ENCODE measurements at places on chromosomes 1 and 21. TPM values are rescaled to one million over a fixed set of nuclear protein-coding genes. Genes with fewer than 3 reads are reported as not detected.

The SPATA45 gene
- total RNA-seq: not detected

- H3K36me3 ChIP-seq: no peaks in the 10 kb centered on the region
- no peak for DNase-seq
- H3K27me3 ChIP-seq: no peaks in the 10 kb centered on the region
Observed at GRCh38 chr1:25897754-25898153, 8.5 kb downstream of the STMN1 start.

DNA sequence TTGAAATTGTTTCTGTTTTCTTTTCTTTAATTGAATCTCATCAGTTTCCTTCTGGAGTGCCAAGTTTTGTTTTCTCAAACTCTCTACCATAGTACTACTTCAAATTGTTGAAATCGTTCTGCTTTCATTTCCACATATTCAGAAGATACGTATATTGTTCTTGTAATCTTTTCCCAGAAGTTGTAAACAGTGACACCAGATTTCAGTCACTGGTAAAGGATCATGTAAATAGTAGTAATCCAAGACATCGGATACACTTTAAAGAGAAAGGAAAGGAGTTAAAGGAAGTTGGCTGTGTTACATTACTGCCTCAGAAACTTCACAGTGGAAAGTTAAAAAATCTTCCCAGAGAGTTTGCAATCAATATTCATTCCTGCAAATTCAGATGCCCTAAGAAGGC is 67.5 kb downstream of the RGL1 start:
- H3K4me1 ChIP-seq: peaks cover 3% of the 10 kb centered on the region
- no peak overlapping the region for H3K4me3 ChIP-seq
- no peaks in the 10 kb centered on the region for H3K27me3 ChIP-seq
- no peak for DNase-seq

DNA sequence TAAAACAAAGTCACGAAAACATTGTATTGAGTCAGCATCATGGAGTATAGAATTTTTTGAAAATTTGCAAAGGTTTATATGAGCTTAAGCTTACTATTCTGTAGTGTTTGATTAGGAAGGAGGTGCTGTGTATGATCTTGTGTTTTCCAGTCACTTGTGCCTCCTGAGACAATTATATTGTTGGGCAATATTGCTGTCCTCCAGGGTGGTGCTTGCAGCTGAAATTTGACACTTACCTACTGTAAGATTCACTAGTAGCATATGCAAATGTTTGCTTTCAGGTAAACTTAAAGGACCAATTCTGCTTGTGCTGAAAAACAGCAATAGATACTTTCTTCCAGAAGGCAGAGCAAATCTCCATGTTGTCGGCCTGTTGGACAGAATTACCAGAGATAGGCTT is 268.0 kb downstream of the TGFB2 start:
- no peak for DNase-seq
- H3K4me1 ChIP-seq: no peaks in the 10 kb centered on the region
- no peak overlapping the region for H3K4me3 ChIP-seq

- no peak overlapping the region for H3K4me3 ChIP-seq
- no peaks in the 10 kb centered on the region for H3K27me3 ChIP-seq
Observed at GRCh38 chr1:2276803-2277580, 48.9 kb downstream of the SKI start.

- H3K4me3 ChIP-seq: no peak overlapping the region
- no peak for DNase-seq
- H3K36me3 ChIP-seq: no peaks in the 10 kb centered on the region
- no peaks in the 10 kb centered on the region for H3K4me1 ChIP-seq
Observed at GRCh38 chr21:25323356-25323949, 283.8 kb downstream of the MRPL39 start.

- H3K27me3 ChIP-seq: no peaks in the 10 kb centered on the region
- peaks cover 18% of the 10 kb centered on the region for H3K4me1 ChIP-seq
- no peaks in the 10 kb centered on the region for H3K36me3 ChIP-seq
- H3K4me3 ChIP-seq: no peak overlapping the region
- no peak overlapping the region for H3K27ac ChIP-seq
- DNase-seq: no peak
Observed at GRCh38 chr1:36709869-36710481, 227.3 kb upstream of the CSF3R start.

DNA sequence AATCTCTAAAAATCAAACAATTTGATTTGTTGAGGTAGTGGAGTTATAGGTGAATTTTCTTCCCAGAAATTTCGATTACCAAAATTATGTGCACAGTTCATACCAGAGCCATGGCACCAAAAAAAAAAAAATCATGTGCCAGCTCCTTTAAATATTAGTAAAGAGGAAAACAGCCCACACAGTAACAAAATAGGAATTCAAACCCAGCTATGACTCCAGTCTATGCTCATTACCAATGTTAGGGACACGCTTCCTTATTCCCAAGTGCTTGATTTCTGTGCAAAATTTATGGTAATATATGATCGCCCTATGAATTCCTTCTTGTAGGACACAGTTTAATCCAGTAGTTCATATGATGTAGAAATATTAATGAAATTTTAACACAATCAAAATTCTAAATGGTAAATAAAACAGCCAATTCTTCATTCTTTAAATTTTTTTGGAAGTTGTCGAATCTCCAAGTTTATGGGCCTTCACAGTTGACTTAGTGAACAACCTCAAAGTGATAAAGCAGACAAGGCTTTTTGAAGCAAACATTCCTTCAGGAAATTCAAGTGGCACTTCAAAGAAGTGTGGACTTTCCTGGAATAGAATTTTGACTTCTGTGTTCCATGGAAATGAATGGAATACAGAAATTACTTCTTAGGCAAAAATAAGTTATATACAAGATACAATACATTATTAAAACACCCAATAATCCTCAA is 1.9 kb downstream of the TOR1AIP2 start:
- DNase-seq: no peak
- H3K27me3 ChIP-seq: no peaks in the 10 kb centered on the region
- H3K4me1 ChIP-seq: no peaks in the 10 kb centered on the region
- H3K36me3 ChIP-seq: peaks cover 16% of the 10 kb centered on the region
- peak overlapping the region; percentile 77 for H3K4me3 ChIP-seq

Measured in tibial nerve (tissue), 4 donors.